ENCODE measurements at places on chromosomes 3 and 15.

DNA sequence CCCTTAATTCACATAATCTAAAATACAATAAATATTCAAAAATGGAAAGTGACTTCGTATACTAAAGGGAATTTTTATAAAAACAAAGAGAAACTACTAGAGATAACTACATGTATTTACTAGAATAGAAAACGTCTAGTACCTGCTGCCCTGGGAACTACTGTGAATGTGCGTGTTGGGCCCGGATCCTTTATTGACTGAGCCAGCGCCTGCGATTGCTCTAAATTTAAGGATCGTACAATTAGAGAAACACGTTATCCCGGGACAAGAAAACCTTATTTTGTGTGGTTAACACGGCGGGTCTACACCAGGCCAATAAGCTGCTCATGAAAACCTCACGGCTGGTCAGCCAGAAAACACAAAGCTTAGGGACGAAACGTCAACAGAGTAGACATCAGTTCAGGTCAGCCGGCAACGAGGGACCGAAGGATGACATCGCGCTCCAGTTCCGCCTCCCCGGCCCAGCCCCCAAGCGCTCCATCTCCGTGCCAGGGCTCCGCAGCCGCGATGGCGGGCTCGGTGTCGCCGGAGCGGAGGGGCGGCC, 555 bp downstream of the TM2D3 start:
- peak; percentile 2 for DNase-seq

GRCh38 chr3:157103280-157103679, 56.7 kb downstream of the CCNL1 start:
- no peak for DNase-seq

GRCh38 chr3:100032243-100032642, 82.1 kb downstream of the FILIP1L start:
- no peak for DNase-seq

DNA sequence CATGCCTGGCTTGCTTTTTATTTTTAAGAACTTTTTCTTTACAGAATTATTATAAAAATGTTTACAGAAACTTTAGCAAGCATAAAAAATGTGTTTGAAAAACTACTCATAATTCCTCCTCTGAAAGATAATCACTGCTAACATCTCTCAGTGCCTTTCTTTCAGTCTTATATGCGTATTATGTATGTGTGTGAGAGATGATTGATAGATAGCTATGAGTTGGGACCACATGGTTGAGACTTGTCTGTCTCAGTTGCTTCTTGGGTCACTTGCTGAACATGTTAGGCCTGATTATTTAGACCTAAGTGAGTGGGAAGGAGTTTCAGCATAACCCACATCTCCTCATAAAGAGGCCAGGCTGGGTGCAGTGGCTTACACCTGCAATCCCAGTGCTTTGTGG, 11.1 kb downstream of the MAP6D1 start:
- no peak for DNase-seq

DNA sequence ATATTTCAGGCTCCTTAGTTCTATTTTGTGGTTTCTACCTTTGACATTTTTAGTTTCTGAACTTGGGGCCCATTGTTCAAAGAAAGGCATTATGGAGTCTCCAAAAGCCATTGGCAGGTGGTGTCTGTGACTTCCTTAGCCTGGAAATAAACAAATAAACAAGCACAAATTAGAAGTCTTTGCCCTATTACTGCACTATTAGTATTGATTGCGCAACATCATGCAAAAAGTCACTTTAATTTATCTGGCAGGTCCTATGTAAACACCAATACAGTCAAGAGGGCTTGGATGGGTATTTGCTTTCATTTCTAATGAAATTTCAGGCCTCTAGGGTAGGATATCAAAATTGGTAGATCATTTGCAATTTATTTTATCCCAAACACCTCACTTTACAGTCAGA, 85.6 kb downstream of the LPP start:
- DNase-seq, result no peak

- no peak for DNase-seq
Measured at GRCh38 chr3:52866427-52866826, 30.9 kb downstream of the STIMATE start.

- DNase-seq, result no peak
Measured at GRCh38 chr3:124492824-124493223, 237.4 kb upstream of the UMPS start.

DNA sequence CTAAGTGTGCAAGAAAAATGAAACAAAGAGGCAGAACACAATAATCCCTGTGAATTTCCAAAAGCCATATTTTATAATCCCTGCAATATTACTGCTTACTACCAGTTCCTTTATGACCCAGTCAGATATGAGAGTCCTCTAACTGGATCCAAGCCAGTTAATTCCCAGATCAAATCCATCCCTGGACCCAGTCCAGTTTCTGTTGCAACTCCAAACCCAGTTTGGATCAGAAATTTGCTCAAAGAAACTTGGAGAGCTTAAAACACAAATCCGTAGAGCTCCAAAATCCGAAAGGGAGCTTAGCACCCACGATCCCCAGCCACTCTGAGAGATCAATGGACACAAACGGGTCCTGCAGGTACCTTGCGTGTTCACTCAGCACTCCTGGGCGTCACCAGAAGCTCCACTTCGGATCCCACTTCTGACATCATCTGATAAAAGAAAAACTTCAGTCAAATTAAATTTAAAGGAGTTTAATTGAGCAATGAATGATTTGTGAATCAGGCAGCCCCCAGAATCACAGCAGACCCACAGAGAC, 32.6 kb upstream of the THUMPD3 start:
- no peak for DNase-seq

DNA sequence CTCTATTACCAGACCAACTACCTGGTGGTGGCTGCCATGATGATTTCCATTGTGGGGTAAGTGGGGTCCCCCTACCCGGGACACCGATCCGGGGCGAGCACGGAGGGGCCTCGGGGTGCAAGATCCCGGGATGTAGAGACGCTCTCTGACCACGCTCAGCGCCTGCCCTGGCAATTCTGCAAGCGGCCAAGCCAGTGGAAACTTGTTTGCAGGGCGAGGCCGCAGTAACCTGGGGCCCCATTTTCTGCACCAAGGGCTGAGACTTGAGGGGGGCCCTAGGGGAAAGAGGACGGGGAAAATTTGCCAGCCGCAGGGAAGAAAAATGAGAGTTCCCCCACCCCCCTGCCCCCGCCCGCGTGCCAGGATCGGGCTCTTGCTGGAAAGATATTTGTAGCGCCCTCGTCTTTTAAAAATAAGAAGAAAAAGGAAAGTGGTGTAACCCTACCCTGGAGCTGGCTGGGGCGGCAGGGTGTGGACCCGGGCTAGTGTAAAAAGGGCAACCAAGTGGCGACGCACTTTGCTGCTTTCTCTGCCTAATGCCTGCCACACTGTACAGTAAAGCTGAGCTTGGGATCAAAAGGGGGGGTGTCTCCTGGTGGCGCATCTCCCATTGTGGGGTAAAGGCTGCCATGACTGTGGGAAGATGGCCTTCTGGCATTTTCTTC, 563 bp downstream of the ARL6IP5 start:
- no peak for DNase-seq

DNA sequence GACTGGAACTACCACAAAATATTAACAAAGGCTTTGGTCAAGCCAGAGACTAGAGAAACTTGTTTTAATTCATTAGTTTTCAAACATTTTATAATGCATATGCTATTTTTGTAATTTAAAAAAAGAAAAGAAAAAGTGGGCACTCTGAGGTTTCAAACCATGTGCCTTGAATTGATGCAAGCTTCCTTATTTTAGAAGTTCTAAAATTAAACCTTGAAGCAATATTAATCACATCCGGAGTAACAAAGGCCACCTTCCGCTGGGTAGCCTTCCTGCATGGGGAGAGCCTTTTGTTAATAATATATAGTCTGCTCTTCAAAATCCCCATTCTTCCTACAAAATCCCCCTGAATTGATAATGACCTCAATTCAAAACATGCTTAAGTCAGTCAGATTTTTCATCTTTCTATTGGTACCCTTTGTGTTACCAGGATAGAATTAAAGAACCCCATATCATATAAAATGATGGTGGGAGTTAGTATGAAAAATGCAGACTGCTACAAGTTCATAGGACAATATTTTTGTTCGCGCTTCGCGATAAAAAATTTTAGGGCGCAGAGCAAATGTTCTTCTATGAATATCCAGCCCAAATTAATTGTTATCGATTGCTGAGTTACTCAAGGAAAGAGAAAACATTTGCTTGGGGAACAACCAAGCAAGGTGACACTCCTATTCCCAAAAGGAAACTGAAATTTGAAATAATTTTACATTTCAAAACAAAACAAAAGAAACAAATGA, 30.6 kb downstream of the LDHAL6B start:
- no peak for DNase-seq

All from stimulated activated CD4-positive, alpha-beta T cell treated with anti-CD3 and anti-CD28 coated beads, TNF-alpha, amount 100 ng/mL, for 48 hours (primary cell).